Left colon (tissue), 2 donors: ENCODE measurements at places on chromosomes 1 and 21. TPM values are rescaled to one million over a fixed set of nuclear protein-coding genes. Genes with fewer than 3 reads are reported as not detected.

GRCh38 chr1:53591924-53592323 is 132.7 kb downstream of the DMRTB1 start:
- DNase-seq = no peak

- DNase-seq = no peak
Observed at GRCh38 chr1:9482403-9482802, 56.9 kb upstream of the SLC25A33 start.

The SPATC1L gene
- 5.9 TPM for total RNA-seq

GRCh38 chr1:203722909-203723308 is 42.1 kb upstream of the LAX1 start:
- DNase-seq = no peak

GRCh38 chr21:45470773-45471524 is 66.0 kb downstream of the COL18A1 start:
- DNase-seq = no peak
